SIG-M5 (cell line): ENCODE measurements at places on chromosomes 11 and 22.

DNA sequence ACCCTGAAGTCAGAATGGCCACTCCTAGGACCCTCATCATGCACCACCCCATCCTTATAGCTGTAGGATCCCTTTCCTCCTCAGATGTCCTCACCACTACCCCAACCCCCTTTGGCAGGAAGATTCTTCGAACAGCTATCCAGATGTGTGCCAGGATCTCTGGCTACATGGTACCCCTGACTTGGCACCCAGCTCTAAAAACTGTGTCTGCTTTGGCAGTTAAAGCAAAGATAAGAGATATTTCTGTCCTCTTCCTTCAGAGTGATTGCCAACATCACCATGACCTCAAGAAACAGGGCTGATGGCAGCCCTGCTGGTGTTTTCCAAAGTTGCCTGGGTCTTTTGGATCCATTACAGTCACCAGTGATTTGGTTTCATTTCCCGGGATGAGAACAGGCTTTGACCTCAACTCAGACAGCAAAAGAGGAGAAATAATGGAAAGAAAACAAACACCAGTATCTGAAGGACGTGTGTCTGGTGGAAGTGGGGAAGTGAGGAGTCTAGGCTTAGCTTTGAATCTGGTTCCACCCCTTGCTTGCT lies 4.3 kb upstream of the NRIP3 start:
- no peak for DNase-seq

- DNase-seq: no peak
Measured at GRCh38 chr11:62423012-62423411, 4.2 kb downstream of the SCGB1A1 start.

DNA sequence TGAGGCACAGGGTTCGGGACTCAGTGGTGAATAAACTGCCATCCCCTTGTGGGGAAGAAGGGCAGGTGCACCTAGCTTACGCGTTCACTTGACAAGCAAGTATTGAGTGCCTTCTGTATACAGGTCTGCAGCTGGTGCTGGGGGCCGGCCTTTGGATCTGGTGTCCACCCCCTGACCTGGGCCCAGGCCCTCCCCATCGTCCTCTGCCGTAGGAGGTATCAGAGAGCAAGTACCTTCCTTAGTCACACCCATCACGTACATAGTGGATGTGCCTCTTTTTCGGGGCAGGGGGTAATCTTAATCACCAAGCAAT lies 53.3 kb downstream of the SMIM38 start:
- no peak for DNase-seq

DNA sequence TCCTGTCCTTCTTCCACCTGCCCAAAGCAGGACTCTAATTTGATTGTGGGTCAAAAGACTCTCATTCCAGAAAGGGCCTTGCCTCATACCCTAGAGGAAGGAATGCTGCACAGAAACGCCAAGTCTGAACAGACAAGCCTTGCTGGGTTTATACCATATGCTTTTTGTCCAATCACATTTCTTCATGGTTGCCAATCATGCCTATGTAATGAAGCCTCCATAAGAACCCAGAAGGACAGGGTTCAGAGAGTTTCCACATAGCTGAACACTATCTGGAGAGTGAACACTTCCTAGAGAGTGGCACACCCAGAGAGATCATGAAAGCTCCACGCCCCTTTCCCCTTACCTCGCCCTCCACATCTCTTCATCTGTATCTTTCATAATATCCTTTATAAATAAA lies 4.8 kb upstream of the SAA2 start:
- no peak for DNase-seq

GRCh38 chr11:73520353-73521061 lies 77.4 kb downstream of the FAM168A start:
- no peak for DNase-seq

GRCh38 chr11:84969103-84969502 lies 658.0 kb downstream of the DLG2 start:
- DNase-seq: no peak

GRCh38 chr11:86588566-86589090 lies 83.8 kb downstream of the ME3 start:
- no peak for DNase-seq

GRCh38 chr11:8948886-8949285 lies 6.1 kb upstream of the ASCL3 start:
- no peak for DNase-seq
